D721Med (cell line): ENCODE measurements at places on chromosomes 7 and 10.

GRCh38 chr10:44439958-44440244 is 55.0 kb upstream of the CXCL12 start:
- DNase-seq = no peak

- DNase-seq = no peak
These were observed 178.0 kb downstream of the SRPK2 start for GRCh38 chr7:105210721-105211205.

DNA sequence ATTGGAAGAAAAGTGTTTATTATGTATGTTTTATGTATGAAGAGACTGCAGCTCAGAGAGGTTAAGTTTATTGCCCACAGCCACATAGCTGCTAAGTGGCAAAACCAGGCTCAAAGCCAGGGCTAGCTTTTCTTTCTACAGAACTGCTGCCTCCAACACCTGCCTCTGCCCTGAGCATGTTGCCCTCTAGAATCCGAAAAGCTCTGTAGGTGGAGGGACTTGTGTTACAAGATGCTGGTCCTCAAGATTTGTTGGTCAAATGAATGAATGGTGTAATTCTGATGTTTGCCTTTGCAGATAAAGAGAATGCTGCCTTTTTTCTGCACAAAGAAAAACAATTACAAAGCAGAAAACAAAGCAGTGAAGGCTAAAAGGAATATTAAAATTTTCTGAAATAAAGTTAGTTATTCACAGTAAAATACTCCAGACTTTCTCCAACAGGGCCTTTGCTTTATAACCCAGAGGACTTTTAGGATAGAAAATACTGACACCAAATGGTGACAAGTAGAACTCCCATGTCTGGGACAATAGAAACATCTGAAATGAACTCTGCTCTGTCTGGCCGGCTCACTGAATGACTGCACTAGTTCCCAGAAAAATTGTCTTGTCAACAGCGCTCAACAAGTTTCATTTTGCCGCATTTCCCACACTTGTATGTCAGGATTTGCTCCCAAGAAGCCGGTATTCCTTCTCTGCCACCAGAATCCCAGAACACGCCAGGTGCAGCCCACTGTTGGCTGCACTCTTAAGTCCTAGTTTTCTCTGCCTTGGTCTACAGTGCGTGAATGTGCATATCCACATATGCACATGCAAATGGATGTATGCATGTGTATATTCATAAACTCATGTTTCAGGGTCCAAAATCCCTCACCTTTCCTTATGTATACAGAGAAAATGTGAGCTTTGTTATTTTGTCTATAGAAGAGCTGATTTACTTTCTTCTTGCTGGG is 11.0 kb upstream of the DNTT start:
- DNase-seq = no peak

DNA sequence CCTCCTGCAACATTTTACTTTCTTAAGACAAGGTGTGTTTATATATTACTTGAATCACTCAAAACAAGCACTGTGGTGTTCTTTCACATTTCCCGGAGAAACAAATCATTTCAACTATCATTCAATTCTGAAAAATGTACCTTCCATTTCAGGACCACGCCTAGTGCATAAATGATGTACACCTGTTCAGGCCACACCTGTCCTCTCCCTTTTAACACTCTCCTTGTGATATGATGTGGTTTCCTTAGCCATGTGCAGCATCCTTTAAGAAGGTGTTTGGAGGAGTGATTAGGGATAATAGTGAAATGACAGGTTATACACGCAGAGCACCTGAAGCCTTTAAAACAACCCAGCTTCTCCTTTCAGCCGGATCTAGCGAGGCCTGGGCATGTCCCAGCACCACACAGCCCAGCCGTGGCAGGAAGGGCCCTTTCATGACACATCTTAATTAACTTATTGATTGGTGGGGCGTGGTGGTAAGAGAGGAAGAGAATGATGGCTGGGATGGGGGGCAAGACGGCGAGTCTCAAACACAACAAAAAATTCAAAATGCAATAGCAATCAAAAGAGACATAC is 26.9 kb downstream of the ABLIM1 start:
- DNase-seq = no peak

GRCh38 chr7:134636008-134636449 is 10.6 kb upstream of the BPGM start:
- no peak for DNase-seq

GRCh38 chr7:141263508-141263907 is 189.6 kb downstream of the TMEM178B start:
- DNase-seq = no peak

- DNase-seq = no peak
These were observed 295.6 kb downstream of the FGFR2 start for GRCh38 chr10:121302541-121303180.

DNA sequence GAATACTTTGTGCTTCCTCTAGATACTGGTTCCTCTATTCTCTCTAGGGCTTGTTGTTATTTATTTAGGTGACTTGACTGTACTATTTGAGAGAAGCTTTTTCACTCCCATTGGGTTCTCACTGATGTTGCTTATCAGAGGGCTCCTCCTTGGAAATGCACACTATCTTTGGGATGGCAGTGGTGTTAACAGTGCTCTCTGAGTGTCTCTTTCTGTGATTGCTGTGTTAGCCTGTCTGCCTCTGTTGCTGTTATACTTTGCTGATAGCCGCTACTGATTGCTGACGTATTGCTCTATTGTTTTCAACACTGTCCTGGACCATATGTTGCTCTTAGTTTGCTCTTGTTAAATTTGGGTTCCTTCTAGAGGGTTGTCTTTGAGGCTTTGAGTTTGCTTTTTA is 34.7 kb downstream of the ZNF33A start:
- DNase-seq = no peak

DNA sequence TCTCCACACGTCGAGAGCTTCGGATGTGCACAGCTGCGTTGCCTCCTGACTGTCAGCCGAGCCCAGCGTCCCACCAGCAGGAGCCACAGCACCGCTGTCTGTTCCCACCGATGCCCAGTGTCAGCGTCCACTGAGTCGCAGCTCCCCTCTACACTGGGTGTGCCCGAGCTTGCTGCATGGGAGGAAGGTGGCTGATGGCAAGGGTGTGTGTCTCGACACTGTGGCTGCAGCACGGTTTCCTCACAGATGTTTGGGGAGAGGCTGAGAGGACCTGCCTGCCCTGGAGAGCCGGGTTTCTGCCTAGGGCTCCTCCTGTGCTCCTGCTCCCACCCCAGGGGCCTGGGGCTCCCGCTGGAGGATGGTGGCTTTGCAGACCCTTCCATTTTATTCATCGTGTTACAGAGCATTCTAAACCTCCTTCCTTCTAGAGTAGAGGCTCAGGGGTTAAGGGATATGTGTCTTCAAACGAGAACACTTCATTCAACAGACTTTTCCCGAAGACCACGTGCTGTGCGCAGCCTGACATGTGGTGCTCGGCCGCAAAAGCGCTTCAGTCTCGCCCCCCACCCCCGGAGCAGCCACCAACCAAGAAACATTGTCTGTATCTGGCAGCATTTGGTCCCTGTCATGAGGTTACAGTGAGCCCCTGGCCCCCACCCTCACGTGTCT is 384.8 kb downstream of the DNAJB6 start:
- no peak for DNase-seq

DNA sequence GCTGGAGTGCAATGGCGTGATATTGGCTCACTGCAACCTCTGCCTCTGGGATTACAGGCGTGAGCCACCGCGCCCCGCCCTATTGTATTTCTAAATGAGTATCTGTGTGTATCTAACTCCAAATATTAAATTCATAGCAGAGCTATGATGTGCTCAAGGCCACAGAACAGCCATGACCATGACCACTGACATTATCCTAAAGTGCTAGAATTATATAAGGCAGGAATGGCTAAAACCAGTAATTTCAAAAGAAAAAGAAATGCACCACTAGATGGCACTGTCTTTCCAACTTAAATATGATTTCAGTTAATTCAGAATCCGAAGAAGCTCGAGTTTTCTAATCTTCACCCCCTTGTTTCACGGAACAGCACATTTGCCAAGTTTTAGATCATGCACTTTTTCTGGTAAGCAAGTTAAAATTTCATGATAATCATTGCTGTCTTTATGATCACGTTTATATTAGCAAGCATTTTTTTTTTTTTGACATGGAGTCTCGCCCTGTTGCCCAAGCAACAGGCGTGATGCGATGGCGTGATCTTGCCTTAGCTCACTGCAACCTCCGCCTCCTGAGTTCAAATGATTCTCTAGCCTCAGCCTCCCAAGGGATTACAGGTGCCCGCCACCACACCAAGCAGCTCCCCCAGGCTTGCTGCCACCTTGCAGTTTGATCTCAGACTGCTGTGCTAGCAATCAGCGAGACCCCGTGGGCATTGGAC is 65.3 kb downstream of the OR13A1 start:
- no peak for DNase-seq

DNA sequence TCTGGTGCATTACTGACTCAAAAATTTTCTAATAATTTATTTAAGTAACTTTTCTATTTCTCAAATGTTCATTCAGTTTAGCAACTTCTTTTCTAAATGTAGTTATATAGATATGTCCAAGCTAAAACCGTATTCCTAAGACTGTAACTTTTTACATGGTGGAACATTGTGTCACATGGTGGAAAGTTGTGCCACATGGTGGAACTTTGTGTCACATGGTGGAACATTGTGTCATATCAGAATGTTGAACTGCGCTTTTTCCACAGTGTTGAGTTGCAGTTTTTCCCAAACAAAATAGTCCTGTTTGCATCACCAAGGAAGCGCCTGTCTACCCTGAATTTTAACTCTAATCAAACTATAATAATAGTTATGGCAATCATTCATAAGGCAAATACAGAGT is 109.3 kb downstream of the ANKRD30A start:
- no peak for DNase-seq

DNA sequence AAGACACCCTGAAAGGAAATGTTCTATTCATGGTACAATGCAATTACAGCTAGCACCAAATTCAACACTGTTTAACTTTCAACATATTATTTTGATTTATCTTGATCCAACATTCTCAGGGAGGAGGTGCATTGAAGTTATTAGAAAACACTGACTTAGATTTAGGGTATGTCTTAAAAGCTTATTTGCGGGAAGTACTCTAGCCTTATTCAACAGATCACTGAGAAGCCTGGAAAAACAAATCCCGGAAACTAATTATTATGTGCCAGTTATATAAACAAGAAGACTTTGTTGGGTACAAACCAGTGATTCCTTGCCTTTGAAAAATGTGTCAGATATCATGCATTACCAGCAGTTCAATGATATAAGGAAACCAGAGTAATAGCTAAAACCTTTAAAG is 160.1 kb downstream of the CFTR start:
- no peak for DNase-seq

DNA sequence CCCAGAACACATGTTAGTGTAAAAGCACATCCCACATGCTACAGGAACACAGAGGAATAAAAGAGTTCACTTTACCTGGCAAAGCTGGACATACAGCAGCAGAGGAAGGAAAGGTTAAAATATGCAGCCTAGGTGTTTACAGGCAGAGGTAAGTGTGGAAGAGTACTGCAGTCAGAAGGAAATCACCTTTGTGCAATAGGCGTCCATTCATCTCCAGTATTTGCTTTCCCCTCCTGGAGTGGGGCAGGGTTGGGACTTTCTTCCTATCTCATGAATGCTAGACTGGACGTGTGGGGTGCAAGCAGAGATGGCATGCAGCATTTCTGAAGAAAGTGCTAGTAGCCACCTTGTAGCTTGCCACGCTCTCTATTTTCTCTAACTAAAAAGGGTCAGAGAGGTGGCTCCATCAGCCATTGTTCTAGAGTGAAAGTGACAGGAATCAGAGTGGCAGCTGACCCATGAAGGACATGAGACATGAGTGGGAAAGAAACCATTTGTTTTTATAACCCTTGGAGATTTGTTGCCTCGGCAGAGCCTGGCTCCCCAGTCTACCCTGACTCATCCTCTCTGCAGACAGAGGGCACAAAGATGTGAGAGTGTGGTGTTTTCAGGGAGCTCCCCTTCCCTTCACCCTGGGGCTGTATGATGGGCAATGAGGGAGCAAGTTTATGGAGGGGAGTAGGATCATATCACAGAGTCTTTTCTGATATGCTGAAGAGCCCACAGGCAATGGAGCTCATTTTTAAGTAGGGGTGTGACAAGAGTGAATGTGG is 101.2 kb upstream of the SEC61G start:
- DNase-seq = no peak

- DNase-seq = no peak
These were observed 125.3 kb downstream of the NEURL1 start for GRCh38 chr10:103618575-103619423.

DNA sequence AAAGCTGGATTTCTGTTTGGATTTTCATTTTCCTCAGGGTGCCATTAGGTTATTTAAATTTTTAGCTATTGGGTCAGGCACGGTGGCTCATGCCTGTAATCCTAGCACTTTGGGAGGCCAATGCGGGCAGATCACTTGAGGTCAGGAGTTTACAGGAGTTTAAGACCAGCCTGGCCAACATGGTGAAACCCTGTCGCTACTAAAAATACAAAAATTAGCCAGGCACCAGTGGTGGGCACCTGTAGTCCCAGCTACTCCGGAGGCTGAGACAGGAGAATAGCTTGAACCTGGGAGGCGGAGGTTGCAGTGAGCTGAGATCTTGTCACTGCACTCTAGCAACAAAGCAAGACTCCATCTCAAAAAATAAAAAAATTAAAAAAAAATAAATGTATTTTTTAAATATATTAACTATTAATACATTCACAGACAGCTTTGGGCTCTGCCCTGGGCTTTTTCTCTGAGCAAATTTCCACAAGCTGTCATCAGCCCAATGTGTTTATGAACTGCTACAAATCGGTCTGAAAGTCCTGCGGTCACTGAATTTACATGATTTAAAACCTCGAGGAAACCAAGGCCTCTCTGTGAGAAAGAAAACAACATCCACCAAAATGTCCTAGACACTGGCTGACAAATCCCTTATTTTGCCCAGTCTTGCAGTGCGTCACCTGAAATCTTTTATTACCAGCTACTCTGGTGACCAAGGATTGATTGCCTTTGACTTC is 19.2 kb upstream of the PLEKHS1 start:
- DNase-seq = no peak

DNA sequence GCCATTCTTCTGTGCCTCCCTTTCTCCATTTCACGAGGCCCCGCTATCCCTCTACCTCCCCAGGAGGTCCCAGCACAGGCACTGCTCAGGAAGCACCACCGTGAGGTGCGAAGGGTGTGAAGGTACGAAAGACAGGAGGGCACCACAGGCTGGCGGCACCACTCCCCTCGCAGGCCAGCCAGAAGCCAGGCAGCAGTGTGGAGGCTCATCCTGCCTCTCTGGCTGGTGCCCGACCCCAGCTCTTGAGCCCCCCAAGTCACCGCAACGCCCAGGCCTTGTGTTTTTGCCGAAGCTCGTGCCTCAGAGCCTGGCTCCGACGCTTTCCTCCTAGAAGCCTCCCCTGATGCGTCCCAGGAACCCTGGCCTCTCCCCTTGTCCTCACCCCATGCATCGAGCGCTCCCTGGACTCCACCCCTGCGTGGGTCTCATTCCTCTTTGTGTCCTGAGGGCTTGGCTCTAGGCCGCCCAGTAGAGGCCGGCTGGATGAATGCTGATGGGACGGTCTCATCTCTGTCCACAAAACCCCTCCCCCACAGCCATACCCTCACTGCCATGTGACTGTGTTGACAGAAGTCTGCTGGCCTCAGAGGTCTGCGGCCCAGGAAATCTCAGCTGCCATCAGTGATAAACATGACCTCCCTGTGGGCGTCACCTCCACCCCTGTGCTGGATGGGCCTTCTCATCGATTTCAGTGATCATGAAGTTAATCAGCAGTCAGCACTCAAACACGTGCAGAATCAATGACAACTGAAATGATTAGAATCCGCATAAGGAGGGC is 19.3 kb downstream of the BRI3 start:
- DNase-seq = no peak

- no peak for DNase-seq
These were observed 182.7 kb downstream of the ZMYND11 start for GRCh38 chr10:317926-318325.

- DNase-seq = no peak
These were observed 177.2 kb downstream of the SEC23IP start for GRCh38 chr10:120069700-120070099.

GRCh38 chr10:71073451-71074175 is 138.8 kb upstream of the UNC5B start:
- DNase-seq = no peak
